Uterus (tissue), 4 donors: ENCODE measurements at places on chromosomes 2 and 18.

- no peak for DNase-seq
Observed at GRCh38 chr2:22076454-22076853, 952.7 kb downstream of the TDRD15 start.

- no peak for DNase-seq
Observed at GRCh38 chr2:40341198-40341597, 110.7 kb downstream of the SLC8A1 start.

DNA sequence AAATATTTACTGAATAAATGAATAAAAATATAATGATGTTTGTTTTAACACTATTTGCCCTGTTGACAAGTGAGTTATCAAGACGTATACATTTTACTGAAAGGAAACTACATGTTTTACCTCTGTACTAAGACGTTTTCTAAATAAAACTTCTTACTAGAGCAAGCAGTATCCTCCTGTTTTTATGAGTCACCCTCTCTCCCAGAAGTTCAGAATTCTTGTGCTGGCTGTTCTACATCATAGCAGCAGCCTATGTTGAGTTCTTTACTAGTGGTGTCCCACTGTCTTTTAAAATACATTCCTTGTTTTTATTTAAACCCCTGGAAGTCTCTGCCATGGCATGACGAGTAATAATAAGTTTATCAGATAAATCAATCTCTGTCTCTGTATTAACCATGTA is 297.4 kb downstream of the CALCRL start:
- no peak for DNase-seq

DNA sequence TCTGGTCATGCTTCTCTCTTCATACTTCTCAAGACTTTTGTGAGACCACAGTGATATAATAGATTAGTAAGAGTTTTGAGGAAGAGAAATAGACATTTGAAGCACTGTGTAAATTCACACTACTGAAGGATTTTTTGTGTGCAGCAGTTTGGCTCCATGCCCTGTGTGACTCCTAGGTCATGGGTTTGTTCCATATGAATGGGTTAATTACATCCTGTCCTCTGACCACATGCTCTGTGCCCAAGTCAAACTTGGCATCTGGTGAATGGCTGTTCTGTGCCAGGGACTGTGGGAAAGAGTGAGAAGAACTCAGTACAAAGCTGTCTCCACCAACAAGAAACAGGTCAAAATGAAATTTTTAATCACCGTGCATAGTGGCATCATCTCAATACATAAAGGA is 304.0 kb downstream of the LNPK start:
- DNase-seq = no peak

DNA sequence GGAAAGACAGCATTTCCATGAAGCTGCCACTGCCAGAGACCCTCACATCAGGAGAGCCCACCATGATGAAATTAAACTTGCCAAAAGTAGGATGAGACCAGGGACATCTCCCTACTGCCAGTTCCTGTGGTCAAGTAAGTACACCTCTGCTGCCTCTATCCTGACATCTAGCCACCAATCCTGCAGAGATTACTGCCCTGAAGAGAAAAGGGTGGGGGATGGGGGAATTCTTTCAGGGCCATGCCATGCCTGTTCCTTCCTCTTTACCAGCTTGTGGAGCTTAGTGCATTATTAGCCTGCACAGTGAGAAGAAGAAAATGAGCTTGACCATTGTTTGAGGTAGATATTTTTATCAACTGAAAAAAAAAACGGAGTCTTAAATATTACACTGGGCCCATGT is 397.2 kb upstream of the CDH2 start:
- DNase-seq = no peak

- DNase-seq = no peak
Observed at GRCh38 chr18:13725566-13726231, 659 bp downstream of the FAM210A start.

- no peak for DNase-seq
Observed at GRCh38 chr18:77407733-77408132, 158.1 kb downstream of the GALR1 start.

GRCh38 chr2:10303181-10303693 is 533 bp downstream of the HPCAL1 start:
- DNase-seq = peak; percentile 32

GRCh38 chr2:59083075-59083828 is 842.1 kb upstream of the FANCL start:
- DNase-seq = no peak

DNA sequence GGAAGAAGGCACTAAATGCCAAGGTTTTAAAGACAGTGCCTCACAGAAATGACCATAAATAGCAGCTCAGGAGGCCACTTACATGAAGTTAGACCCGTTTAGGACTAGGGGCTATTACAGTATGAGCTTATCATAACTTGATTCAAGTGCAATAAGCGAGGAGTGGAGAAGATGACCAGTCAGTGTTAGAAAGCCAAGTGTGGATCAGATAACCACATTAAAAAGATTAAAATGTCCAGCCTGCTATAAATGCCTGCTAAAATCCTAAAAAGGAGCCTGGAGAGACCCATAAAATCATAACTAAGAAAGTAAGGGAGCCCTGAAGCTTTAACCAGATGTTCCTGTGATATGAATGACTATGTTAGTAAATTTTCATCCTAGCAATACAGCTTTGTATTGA is 117.5 kb upstream of the ZNF521 start:
- no peak for DNase-seq

DNA sequence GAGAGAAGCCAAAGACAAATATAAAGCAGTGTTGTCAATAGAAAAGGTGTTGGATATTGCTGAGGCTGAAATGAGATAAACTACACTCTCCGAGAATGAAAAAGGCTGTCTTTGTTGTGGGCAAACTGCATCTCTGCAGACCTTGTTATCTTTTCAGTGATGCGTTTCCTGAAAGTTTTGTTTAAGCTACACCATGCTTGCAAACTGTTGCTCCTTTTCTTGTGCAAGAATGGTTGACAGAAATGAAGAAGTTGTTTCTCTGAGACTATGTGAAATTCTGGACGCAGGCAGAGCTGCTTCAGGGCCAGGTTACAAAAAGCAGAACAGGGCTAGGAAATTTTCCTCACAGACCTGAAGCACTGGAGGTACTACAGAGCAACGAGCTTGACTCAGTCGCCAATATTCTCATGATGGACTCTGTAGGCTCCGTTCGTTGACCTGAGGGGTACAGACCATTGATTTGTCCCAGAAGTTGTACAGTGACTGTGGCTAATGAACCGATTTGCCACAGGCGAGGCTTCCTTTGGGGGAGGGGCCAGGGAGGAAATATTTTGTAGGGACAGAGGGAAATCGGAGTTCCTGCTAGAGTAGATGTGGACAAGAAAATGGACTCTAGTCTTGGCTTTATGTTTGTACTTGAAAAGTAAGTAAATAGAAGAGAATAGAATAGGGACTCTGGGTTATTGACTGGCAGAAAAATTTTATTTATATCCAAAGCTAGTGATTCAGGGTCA is 3.5 kb upstream of the ATL2 start:
- DNase-seq = no peak
